ENCODE measurements at places on chromosomes 1 and 21.

GRCh38 chr1:25727635-25728286 lies 72.2 kb upstream of the SELENON start:
- no peak for DNase-seq

DNA sequence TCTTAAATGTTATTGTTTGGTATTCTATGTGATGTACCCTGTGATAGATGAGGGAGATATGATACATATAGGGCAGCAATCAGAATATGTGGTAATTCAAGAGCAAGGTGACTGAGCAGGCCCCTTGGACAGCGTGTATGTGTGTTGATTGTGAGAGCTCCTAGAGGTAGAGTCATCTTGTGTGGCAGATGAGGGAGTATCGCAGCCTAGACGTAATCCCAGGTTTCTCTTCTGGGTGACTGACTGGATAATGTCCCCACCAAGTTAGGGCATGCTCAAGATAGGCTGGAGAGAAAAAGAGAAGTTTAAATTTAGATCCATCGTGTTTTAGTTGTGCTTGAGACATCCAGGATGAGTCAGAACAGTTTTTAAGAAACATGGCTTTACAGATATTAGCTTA lies 185.3 kb downstream of the ZP4 start:
- no peak for DNase-seq

DNA sequence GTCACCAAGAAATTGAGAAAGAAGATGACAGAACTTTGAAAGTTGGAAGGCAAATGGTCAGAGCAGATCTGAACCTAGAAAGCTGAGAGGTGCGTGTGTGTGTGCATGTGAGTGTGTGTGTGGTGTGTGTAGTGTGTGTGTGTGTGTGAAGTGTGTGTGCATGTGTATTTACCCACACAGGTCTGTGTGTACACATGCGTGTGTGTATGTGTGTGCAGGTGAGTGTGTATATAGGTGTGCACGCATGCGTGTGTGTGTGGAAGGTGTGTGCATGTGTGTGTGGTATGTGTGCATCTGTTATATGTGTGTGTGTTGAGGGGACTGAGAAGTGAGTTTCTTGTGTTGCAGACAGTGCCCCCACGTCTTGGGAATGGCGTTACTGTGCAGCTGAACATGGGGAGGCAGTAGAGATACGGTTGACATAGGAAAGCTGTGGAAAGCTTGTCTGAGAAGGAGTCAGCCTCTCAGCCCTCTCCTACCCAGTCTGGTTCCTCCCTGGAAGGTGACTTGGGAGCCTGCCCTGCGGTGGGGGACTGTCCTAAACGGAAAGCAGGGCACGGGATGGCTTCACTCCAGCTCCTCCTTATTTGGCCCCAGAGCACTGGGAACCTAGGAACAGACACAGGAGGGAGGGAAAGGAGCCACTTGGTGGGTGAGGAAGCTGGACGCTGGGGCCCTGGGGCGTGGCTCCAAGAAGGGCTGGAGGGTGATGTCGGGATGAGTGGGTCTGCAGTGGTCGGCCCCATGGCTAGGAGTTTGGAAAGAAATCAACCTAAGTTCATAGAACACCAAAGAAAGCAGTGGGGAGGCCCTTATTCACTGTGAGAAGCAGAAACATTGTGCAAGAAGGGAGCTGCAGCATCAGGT lies 97.2 kb downstream of the PCBP3 start:
- DNase-seq, result no peak

DNA sequence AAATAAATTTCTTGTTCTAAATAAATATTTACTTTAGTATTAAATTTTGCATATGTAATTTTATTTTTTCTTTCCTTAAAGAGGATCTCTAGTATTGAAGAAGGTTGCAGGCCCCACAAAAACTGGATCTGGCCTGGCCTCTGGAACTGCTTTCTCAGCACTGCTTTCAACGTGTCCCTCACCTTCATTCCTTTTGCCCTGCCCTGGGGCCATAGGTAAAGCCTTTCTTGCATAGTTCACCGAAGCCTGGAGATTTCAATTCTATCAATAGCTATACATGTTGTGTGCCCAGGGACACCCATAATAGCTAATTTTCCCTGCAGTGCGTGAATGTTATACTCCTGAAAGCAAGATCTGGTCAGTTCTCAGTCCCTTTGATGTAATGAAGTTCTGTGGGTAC lies 12.0 kb upstream of the GPR137B start:
- DNase-seq, result no peak

- no peak for DNase-seq
Measured at GRCh38 chr1:63916485-63917360, 142.9 kb downstream of the ROR1 start.

DNA sequence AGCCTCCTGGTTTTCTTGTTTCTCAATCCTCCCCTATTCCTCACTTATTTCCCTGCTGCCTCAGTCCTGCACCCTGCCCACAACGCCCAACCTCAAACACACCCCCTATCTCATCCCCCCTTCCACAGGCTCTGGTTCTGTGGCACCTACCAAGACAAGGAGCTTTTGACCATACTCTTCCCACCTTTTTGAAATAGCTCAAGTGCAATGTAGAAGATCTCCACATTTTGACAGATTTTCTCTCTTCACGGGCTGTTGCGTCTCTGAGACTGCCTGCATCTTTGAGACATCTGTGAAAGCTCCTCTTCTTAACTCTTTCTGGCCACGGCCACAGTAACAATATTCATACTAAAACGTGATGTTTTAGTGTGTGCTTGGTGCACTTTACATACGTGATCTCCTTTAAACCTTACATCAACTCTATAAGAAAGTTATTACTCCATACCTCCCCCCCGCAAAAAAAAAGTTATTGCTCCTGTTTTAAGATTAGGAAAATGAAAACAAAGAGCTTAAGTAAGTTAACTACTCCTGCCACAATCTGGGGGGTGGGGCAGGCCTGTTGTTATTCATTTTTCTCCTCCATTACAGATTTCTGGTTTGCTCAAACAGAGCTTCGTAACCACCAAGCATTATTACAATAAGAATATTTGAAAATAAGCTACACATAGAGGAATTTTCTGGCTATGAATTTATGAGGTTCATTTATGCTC lies 1.8 kb upstream of the SERBP1 start:
- DNase-seq, result no peak

DNA sequence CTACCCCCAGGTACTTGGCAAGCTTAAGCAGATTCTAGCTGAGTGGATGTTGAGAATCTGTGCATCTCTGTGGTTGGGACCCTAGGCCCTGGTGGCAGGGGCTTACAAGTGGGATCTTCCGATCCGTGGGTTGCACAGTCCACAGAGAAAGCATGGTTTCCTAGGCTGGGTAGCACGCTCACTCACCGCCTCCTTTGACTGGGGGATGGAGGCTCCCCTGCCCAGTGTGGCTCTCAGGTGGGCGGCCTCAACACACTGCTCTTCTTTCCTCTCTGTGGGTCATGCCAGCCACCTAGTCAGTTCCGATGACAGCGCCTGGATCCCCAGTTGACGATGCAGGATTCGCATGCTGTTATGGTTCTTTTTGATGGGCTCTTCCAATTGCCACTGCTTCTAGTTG lies 639.5 kb upstream of the ADAMTS5 start:
- no peak for DNase-seq

- no peak for DNase-seq
Measured at GRCh38 chr1:47554901-47555300, 117.1 kb downstream of the FOXD2 start.

- DNase-seq, result peak; percentile 48
Measured at GRCh38 chr1:151372058-151372934, at the start of gene SELENBP1. Gene SELENBP1, minus strand, starts transcription at chr1:151372705. Its CDS starts 64 bp downstream, at chr1:151372641.

GRCh38 chr1:33348676-33349080 lies 27.8 kb upstream of the A3GALT2 start:
- DNase-seq, result peak; percentile 12

DNA sequence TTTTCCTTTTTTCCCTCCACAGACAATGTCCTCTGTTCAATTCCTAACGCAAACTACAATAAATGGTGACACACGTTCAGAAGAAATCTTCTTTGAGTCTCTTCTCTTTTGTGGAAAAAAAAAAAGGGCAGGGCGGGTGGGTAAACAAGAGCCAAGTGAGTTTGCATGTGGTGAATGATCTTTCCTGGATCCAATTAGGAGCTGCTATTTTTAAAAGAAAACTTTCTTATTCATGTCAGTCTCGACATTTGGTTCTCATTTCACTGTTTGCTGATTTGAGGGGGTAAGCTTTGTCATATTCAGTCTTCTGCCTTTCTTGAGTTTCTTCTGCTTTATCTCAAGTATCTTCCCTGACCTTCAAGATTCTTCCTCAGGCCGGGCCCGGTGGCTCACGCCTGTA lies 29.2 kb upstream of the KIF1B start:
- DNase-seq, result no peak

GRCh38 chr1:229897501-229897900 lies 169.5 kb upstream of the GALNT2 start:
- no peak for DNase-seq

DNA sequence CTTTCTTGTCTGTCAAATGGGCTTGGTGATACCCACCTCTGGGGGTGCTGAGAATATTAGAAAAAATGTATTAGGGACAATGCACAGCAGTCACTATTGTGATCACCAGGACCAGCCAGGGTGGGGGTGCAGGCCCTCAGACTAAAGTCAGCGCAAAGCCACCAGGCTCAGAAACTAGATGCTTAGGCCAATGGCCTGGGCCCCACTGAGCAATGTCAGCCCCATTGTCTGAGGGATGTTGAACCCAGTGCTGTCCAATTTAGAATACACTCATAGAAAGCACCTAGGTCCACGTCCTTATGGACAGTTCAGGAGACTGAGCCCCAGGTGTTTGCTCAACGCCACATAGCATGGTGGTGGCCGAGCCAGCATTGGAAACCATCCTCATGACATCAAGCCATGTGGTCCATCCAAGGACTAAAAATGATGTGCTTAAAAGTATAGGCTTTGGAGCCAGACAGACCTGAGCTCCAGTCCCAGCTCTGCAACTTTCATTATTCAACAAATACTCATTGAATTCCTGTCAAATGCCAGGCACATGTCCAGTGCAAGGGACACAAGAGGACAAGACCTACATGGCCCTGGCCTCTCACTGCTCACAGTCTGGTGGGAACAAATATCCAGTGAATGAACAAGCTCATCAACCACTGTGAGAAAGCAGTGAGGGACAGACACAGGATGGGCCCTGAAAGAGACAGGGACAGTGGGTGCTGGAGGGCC lies 273.8 kb downstream of the MATN1 start:
- DNase-seq, result no peak

GRCh38 chr21:41367945-41368734 lies 6.3 kb downstream of the MX2 start:
- DNase-seq, result no peak

DNA sequence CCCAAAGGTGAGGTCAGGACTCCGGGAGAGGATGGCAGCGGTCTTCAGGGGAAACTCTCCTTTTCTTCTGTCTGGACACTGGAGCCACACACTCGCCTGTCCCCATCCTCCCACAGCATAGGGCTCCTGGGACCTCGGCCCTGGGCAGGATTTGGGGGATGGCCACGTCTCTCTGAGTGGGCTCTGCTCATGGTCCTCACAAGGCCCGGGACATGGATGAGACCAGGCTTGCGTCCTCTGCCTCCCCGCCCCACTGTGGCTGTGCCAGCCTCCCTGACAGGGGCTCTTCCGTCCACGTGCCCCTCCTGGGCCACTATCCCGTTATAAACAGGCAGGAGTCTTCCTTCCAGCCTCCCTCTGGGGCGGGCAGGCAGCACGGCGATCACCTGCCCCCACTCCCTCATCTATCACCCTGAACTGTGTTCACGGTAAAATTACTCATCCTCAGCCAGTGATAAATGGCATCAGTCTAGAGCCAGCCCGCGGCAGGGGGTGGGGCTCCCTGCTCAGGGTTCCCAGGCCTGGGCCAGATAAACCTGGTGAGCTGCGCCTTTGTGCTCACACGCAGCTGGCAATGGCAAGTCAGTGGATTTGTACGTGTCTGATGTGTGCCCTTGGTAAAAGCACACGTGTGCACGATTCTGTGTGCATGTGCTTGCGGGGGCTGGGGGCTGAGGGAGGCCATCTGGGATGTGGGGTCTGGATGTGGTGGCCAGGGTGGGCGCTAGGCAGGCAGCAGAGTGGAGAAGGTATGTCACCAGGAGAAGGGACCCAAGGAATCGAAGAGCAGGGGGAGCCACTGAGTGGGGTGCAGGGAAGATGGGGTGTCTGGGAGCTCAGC lies 12.6 kb upstream of the SAMD11 start:
- DNase-seq, result peak; percentile 59

GRCh38 chr1:109438798-109439297 lies 12.6 kb upstream of the PSMA5 start:
- DNase-seq, result peak; percentile 20

GRCh38 chr1:214542275-214543199 lies 8.9 kb downstream of the PTPN14 start:
- DNase-seq, result no peak

GRCh38 chr1:193633991-193634390 lies 447.6 kb upstream of the B3GALT2 start:
- no peak for DNase-seq

GRCh38 chr1:65165269-65165993 lies 17.4 kb downstream of the AK4 start:
- no peak for DNase-seq

DNA sequence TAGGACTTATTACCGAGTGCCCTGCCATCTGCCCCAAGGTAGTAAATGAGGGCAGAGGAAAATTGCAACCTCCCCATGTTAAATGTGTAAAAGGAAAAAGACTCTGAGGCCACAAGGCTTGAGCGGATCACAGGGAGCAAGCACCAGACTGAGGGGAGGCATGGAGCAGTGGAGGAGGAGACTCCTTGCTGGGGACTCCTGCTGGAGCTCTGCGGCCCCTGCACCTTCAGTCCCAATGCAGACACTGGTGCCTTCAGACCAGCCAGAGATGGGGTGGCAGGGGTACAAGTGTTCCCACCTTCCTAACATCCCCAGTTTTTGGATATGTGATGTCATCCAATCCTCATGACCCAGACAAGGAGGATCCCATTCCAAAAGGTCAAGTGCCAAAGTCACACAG lies 128.4 kb upstream of the NGF start:
- DNase-seq, result no peak

- no peak for DNase-seq
Measured at GRCh38 chr21:36552434-36552785, 72.5 kb upstream of the CLDN14 start.

DNA sequence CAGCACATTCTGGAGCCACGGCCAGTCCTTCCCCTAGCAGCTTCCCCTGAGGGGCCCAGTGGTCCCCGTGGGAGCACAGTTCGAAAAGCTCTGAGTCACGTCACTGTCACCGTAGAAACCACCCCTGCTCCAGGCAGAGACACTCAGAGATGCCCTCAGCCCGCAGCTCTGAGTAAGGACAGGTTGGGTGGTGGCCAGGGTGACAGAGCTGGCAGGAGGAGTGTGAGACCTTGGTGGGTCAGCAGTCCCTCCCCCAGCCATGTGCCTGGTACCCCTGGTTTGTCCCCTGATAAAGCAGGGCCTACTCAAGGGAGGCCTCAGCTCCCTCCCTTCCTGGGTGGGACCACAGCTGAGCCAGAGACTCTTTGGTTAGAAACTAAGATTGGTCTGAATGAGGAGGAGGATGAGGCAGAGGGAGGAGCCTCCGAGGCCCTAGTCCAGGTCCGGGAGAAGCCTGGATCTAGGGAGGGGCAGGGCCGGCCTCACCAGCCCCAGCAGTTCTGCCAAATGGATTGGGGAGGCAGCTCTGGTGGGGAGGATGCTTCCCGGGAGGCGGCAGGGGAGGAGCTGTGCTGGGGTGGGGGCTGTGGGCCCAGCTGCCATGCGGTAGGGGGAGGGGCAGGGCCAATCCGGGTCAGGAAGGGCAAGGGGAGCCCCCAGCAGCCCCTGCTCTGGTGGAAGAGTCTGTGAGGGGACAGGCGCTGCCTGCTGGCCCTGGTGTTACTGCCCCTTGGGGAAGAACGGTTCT lies 55.2 kb downstream of the SLC9A1 start:
- peak; percentile 66 for DNase-seq

- DNase-seq, result no peak
Measured at GRCh38 chr1:213861841-213862240, 125.9 kb upstream of the PROX1 start.

GRCh38 chr1:181630838-181631237 lies 147.5 kb downstream of the CACNA1E start:
- DNase-seq, result no peak
